Eye (tissue), 1 donor: ENCODE measurements at places on chromosomes 2 and 18.

GRCh38 chr2:207123335-207123744, 42.4 kb downstream of the KLF7 start:
- no peak for DNase-seq

GRCh38 chr2:9675415-9676351, 44.9 kb upstream of the YWHAQ start:
- peak; percentile 56 for DNase-seq

GRCh38 chr2:42367835-42368234, 6.8 kb upstream of the COX7A2L start:
- DNase-seq, result no peak

DNA sequence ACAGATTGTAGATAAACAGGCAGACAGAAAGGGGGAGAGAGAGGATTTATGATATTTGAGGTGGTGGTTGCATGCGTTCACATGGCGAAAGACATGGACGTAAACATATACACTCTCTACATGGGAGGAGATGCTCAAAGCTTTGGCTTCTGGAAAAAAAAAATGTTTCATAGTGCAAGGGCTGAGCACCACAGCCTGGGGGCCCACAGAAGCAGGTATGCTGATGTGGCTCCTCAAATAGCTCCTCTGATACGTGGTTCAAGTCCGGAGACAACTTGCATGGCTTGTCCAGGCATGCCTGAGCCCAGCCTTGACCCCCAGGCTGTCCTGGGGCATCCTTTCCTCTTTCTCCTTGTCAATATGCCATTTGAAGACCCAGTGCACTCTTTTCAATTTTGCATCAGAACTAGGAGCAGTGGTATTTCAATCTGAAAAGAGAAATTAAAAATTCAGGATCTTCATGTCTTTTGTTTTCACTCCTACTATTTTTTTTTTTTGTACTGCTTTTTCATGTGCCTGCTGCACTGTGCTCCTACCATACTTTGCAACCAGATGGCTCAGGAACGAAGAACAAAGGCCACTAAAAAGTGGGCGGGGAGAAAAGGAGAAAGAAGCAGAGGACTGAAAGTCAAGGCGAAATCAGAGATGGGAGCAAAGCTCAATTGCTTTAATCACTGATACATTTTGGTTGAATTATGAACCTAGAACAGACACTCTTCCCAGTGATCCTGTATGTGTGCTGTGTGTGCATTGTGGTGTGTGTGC, 495.7 kb upstream of the TCF4 start:
- no peak for DNase-seq

DNA sequence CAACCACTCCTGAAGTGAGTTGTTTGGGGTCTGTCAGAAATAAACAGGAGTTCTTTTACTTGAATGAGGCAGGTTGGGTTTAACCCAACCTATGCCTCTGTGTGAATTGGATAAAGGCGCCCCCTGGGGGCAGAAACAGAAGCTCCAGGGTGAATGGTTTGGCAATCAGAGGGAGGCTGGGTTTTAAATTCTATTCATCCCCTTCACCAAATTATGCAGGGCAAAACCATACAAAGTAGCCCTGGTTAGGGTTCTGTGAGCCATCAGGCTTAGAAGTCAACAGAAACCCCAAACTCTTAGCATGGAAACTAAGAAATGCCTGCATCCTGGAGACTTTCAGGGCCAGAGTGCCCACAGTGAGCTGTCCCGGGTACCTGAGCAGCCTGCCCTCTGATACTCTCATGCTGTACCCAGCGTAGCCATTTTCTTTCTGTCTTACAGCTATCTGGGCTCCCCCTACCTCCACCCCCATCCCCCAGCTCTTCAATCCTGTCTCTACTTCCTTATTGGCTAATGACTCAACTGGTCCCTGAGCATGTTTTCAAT, 241.5 kb downstream of the ICOS start:
- no peak for DNase-seq

DNA sequence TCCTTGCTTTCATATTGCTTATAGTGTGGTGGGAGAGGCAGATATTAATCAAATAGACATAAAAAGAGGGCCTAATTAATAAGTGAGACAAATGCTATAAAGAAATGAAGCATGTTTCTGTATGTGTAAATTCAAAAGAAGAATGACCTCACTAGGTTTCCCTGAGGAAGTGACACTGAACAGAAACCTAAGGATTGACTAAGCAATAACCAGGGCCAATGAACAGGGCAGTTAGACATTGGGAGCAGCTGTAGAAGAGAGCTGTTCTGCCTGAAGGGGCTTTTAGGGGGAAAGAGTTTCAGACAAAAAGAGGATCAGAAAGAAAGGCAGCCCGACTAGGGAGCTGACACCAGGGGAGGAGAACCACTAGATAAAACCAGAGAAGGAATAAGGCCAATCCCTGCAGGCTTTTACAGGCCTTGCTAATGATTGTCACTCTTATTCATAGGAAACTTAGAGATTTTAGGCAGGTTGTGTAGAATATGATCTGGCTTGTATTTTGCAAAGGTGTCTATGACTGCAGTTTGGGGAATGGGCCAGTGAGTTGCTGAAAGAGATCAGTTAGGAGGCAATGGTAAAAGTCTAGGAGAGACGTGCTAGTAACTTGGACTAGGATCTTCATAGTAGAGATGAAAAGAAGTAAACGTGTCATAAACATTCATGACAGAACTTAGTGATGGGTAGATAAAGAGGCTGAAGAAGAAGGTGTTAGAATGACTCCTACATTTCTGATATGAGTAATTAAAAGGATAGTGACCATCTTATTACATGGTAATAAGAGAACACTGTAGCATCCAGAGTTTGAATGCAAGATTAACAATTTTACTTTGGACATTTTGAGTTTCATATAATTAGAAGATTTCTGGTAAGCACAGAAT, 26.8 kb upstream of the NABP1 start:
- DNase-seq, result no peak

DNA sequence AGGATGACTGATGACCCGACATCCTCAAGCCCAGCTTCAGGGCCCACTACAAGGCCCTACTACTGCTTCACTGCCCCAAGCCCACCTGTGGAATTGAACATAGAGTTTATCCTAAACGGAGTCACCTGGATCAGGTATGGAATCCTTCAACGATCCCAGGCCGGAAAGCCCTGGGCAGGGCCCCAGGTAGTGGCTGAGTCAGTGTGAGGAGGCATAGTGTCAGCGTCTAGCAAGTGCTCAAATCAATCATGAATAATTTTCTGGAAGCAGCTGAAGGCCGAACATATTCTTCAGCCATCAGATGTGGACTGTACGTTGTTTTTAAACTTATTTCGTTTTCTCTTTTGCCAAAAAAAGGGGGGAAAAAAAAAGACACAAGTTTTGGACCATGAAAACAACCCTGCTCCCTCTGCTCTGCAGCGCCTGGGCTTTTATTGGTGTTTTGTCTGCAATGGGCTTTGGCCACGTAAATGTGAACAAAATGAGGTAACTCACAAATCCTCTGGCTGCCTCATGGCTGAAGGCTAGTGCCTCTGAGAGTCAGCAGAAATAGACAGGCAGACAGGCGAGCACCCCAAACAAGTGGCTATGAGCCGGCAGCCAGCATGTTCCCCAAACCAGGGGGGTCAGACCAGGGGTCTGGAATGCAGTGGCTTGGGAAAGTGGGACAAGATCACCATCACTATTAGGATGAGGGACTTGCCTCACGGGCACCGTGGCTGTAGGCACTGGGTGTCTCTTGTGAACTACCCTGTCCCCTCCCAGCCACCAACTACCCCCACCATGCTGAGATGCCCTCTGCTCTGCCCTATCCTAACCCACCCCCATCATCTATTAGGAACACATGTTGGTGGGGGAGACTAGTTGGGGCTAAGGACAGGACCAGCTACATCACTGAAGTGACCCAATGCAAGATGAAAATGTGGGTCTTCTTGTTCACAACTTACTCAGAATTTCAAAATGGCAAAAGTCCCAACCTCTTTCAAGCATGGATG, 51.4 kb downstream of the TTC32 start:
- no peak for DNase-seq

GRCh38 chr18:23743733-23744333, 54.6 kb downstream of the LAMA3 start:
- peak; percentile 34 for DNase-seq

- DNase-seq, result no peak
Measured at GRCh38 chr2:64455545-64455944, 1.6 kb downstream of the LGALSL start.

DNA sequence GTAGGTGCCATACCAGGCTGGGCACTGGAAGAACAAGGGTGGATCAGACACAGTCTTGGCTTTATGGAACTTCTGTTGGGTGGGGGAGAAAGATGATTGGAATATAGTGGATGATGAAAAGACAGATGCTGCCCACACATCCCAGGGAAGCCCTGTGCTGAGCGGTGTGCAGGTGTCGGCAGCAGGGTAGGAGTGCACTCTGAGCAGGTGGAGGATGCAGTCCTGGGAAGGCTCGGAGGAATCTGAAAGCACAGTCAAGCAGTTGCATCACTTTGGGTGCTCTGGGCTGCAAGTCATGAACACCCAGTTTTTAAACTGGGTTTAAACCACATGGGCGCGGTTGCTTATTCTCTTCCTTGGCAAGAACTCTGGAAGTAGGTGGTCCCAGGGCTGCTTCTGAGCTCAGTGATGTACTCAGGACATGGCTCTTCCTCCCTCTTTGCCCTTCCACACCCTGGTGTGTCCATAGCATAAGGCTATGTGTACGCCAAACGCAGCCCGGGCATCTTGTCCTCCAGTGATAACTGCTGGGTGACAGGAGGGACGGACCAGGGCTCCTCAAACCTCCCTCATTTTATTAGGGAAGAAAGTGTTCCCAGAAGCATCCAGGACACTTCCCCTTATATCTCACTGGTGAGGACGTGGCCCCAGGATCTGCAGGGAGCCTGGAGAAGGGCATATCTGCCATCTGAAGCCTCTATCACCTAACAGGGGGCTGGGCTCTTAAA, 84.0 kb downstream of the SH3RF3 start:
- DNase-seq, result no peak

DNA sequence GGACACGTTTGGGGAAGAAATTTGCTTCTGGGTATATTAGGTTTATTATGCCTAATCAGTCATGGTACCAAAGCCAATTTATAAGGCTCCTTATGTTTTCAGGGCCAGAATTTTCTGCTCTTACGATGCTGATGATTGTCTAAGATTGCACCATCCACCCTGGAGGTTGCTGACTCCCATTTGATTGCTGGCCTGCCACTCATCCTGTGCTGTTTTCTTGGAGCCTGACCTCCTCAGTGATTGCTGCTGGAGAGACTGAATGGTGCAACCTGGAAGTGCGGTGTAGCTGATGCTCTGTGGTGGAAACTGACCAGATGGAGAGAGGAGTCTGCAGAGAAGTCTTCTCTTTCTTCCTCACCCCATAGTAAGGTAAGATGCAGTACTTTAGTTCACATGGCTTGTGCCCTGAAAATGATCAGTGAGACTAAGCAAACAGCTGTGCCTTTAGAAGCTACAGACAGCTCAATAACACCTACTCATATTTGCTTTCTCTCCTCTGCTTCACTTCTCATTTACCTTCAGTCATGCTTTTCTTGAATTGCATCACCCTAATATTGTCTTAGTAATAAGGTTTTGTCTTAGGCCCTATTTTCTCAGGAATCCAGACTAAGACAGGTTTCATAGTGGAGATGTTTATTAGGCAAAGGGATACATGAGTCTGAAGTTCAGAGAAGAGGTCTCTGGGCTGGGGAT, 17.4 kb downstream of the ZNF24 start:
- DNase-seq, result no peak

GRCh38 chr2:226362980-226363379, 436.6 kb downstream of the IRS1 start:
- DNase-seq, result no peak

GRCh38 chr2:179565807-179566206, 295.6 kb downstream of the ZNF385B start:
- DNase-seq, result no peak

- peak; percentile 45 for DNase-seq
Measured at GRCh38 chr18:58288921-58289797, 245.1 kb downstream of the NEDD4L start.

DNA sequence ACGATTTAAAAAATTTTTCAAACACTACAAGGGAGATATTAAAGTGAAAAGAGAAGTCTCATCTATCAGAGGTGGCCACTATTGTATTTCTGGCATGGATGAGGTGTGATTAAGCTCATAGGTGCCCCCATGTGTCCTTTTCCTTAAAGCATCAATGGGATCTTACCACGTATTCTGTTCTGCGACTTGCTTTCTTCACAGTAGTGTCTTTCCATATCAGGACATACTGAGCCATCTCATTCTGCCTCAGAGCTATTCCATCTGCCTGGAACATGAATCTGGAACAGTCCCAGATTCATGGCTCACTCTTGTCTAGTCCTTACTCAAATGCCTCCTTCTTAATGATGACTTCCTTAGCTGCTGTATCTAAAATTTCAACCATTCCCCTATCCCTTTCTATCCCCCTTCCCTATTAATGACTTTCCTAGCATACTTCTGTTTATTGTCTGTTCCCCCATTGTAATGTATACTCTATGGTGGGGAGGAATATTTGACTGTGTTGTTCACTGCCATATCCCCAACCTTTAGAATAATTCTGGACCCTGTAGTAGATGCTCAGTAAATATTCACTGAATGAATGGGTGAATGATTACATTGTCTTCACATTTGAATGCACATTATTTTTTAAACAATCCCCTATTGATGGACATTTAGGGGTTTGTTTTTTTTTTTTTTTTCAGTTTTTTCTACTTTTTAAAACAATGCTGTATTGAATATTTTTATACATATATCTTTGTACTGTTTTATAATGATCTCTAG, 11.1 kb downstream of the STAMBP start:
- DNase-seq, result no peak

- no peak for DNase-seq
Measured at GRCh38 chr18:2513616-2514015, 57.7 kb downstream of the METTL4 start.

GRCh38 chr2:222424276-222424728, at the start of gene SGPP2:
Gene SGPP2, plus strand, starts transcription at chr2:222424543. Its CDS starts 60 bp downstream, at chr2:222424603.
- DNase-seq, result no peak

GRCh38 chr2:151824886-151825285, 3.3 kb downstream of the ARL5A start:
- no peak for DNase-seq

DNA sequence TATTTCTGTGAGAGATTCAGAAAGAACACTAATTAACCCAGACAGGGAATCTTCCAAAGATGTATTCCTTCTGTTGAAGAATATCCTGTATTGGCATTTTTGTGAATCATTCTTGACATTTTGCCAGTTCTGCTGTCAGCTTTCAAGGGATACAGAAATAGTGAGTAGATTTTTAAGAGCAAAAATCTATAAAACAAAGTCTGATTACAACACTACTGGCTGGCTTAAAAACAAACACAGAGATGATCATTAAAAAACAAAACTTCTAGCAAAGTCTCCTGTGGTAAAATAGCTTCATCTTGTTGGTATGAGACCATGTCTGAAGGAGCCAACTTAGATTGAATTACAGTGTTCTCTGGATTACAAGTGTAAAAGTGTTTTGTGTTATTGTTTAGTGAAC, 866.3 kb upstream of the KLHL29 start:
- no peak for DNase-seq

DNA sequence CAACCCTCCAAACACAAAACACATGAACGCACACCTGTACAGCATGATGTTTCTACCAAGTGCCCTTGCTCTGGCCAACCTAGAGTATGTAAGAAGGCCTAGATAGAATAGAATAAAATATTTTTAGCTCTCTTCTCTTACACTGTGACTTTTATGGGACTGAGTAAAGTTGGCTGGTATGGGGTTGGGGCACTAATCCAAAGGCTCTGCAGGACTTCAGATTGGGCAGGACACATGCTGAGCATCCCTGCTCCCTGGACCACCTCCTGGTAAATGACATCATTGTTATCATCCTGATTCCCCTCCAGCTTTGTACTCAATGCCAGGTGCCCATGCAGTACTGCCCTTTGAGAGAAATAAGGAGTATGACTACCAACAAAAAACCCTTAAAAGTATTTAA, 322.2 kb downstream of the SLC8A1 start:
- DNase-seq, result no peak
